Bone marrow (tissue), 2 donors: ENCODE measurements at places on chromosomes 7 and 10.

GRCh38 chr10:132591166-132591971 is 53.8 kb downstream of the INPP5A start:
- no peak for DNase-seq

GRCh38 chr7:24279512-24279911 is 4.5 kb upstream of the NPY start:
- DNase-seq = no peak

DNA sequence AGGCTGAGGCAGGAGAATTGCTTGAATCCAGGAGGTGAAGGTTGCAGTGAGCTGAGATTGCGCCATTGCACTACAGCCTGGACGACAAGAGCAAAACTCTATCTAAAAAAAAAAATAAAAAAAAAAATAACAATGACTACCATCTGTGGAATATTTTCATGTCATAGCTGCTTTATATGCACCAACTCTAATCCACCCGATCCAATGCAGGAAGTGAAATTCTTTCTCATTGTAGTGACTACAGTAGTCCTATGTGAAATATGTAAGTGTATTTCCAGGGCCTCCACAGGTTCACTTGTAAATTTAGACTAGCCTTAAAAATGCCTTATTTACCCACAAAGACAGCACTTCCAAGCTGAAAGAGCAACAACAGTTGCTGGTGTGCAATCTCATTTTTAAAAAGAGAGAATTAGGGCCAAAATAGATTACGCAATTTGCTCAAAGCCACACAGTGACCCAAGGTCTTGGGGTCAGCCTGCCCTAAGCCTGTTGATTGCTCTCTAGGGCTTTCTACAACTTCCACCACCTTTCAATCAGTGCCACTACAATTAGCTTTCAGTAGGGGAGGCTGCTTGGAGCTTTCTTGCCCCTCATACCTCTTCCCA is 25.8 kb upstream of the EGFR start:
- no peak for DNase-seq

- DNase-seq = no peak
These were observed 398.8 kb upstream of the IGFBP3 start for GRCh38 chr7:46319841-46320240.

GRCh38 chr10:63727636-63728035 is 206.4 kb downstream of the REEP3 start:
- no peak for DNase-seq

DNA sequence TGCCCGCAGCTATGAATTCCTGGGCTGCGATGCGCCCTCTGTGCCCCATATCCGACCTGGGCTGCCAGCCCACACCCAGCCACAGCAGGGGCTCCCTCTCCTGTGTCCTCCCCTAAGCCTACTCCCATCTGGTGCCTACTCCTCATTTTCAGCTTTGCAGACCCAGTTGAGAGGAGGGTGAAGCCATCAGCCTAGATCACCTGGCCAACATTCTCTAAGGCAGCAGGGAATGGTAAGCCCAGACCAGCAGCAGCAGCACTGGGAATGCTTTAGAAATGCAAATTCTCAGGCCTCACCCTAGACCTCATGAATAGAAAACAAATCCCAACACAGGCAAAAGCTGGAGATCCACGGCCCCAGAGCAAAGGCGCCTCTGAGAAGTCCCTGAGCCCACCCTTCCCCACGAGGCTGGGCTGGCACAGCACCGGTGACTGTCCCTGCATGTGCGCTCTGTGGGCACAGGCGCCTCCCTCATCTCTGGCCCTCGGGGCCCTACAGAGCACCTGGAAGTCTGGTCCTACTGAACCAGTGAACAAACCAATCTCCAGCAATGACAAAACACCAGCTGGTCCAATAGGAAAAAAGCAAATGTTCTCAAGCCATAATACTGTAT is 161.4 kb downstream of the GFRA1 start:
- DNase-seq = no peak

DNA sequence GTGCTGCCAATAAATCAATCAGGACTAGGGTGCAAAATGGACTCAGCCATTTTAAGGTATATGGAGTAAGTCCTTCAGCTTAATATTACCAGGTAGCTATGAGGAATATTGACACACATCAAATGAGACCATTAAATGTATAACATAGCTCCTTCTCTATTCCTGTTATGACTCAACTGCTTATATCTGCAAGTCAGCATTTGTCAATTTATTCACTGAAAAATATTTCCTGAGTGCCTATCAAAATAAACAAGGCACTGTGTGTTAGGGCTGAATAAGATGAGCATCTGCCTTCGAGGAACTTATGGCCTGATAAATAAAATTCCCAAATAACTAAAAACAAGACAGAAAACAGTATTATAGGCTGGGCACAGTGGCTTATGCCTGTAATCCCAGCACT is 113.8 kb downstream of the CDK6 start:
- DNase-seq = no peak

GRCh38 chr7:27953361-27953760 is 213.4 kb downstream of the TAX1BP1 start:
- DNase-seq = no peak

DNA sequence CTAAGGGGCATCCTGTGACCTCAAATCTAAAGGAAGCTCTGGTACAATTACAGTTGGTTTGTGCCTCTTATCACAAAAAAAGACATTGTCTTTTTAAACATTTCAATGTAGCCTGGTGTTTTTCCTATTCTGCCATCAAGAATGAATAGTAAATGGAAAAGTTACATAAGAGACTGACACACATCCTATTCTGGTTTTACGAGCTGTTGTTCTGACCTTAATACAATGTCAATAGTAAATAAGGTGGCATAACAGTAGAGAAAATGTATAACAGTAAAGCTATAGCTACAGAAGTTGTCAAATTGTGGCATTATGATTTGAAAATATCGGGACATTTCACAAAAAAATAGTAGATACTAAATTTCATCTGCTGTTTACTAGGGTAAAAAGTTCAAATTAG is 88.4 kb downstream of the NT5C2 start:
- no peak for DNase-seq

- DNase-seq = no peak
These were observed 997.3 kb downstream of the REEP3 start for GRCh38 chr10:64518456-64518855.

GRCh38 chr7:87217983-87218653 is 1.4 kb downstream of the TMEM243 start:
- DNase-seq = no peak

DNA sequence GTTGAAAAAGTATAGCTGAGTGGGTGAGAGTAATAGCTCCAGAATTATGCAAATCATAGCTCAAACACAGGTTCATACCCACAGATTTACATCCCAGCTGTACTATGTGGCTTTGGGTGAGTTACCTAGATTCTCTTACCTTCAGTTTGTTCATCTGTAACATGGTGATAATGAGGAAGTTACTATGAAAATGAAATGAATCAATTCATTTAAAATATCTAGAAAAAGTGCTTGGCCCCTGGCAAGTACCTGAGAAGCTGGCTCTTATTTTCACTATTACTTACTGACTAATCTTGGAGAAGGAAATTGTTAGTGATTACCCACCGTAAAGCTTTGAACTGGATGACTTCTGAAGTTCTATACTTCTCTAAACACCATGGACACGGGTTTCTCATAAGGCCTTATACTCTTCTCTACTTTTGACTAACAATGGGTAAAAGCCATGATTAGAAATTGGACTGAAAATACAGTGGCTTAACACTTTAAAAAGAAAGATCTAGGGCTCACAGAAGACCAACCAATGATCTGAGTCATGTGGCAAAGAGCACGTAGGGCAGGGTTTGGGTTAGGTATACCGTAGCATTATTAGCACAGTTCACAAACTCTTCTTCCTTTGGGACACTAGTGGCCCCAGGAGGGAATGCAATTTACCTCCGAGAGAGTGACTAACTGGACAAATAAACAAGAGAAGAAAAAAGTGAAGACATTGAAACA is 149.2 kb downstream of the PLPP4 start:
- DNase-seq = no peak

GRCh38 chr7:121401896-121402295 is 5.8 kb upstream of the FAM3C start:
- DNase-seq = no peak

- no peak for DNase-seq
These were observed 150.4 kb downstream of the CXCL12 start for GRCh38 chr10:44234483-44234875.

GRCh38 chr10:71319800-71320392 is 837 bp downstream of the SLC29A3 start:
- DNase-seq = no peak

- DNase-seq = no peak
These were observed 4.5 kb upstream of the PRKAR1B start for GRCh38 chr7:731440-732085.

DNA sequence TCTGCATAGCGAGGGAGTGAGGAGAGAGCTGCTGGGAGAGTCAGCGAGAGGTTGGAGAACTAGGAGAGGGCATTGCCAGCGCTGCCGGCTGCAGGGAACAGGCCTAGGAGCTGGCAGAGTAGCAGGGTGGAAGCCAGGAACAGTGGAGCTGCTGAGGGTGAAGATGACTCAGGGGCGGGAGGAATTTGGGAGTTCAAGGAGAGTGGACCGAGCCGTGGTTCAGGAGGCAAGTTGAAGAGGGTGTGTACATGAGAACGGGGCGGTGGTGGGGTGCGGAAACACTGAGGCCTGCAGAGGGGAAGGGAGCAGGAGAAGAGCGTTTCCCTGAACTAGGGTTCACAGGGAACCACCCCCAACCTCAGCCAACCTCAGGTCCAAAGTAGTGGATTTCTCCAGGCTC is 31.5 kb downstream of the HIF1AN start:
- DNase-seq = no peak
